HCT116 (cell line): ENCODE measurements at places on chromosomes 13 and 19. TPM values are rescaled to one million over a fixed set of nuclear protein-coding genes. Genes with fewer than 3 reads are reported as not detected.
A peak's percentile ranks its signal among the peaks of the same experiment; 100 is the strongest.

COL4A1 gene
- total RNA-seq: 0.57 TPM

ATCAY gene
- total RNA-seq: not detected

MCEMP1 gene
- total RNA-seq: not detected

OR1M1 gene
- not detected for total RNA-seq

ZNF556 gene
- not detected for total RNA-seq

TRPC4 gene
- not detected for total RNA-seq

TFDP1 gene
- 169 TPM for total RNA-seq

CRB3 gene
- total RNA-seq: 40.5 TPM

DNA sequence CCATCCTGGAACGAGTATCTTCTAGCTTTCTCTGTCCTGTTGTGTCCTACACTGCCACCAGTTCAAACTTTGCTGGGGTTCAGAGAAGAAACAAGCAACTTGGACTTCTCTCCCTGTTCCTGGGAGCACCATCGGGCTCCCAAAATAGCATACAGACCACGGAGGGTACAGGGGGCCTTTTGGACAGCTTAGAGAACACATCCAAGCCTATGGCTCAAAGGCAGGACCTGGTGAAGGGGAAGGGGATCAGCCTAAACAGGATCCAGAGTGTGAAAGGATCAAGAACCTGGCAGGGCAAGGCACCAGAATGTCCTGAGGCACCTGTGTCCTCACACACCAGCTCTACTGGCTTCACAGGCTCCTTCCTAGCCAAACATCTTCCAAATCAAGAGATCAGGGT, 1336.5 kb downstream of the UQCRFS1 start:
- H3K4me3 ChIP-seq: no peak overlapping the region
- no peak overlapping the region for H3K27ac ChIP-seq
- DNase-seq: no peak
- no peaks in the 10 kb centered on the region for H3K27me3 ChIP-seq
- H3K36me3 ChIP-seq: no peaks in the 10 kb centered on the region

DNA sequence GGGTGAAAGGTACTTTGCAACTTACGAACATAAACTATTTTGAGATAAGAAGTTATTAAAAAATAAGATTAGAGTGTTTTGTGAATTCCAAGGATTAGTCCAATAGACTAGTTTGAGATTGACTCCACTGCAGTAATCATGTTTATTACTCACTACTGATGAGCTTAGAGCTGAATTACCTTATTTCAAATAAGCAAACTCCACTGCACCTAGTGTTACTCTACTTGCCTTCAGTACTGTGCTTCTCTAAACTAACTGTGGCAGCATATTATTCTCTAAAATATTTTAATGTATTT, 111.7 kb downstream of the MIPEP start:
- no peaks in the 10 kb centered on the region for H3K27me3 ChIP-seq
- no peaks in the 10 kb centered on the region for H3K36me3 ChIP-seq
- H3K4me3 ChIP-seq: no peak overlapping the region
- no peak for DNase-seq
- H3K4me1 ChIP-seq: no peaks in the 10 kb centered on the region

- no peaks in the 10 kb centered on the region for H3K36me3 ChIP-seq
- H3K27me3 ChIP-seq: no peaks in the 10 kb centered on the region
- DNase-seq: no peak
- no peak overlapping the region for H3K4me3 ChIP-seq
- peaks cover 22% of the 10 kb centered on the region for H3K4me1 ChIP-seq
These were observed 3.1 kb downstream of the SPACA4 start for GRCh38 chr19:48609571-48610108.

- no peak overlapping the region for H3K4me3 ChIP-seq
- H3K4me1 ChIP-seq: no peaks in the 10 kb centered on the region
- DNase-seq: no peak
- H3K36me3 ChIP-seq: no peaks in the 10 kb centered on the region
- H3K27me3 ChIP-seq: no peaks in the 10 kb centered on the region; the same call in 1 of the 2 replicates
These were observed 195.7 kb upstream of the UBL3 start for GRCh38 chr13:30045916-30046704.

GRCh38 chr19:7731218-7731595, 703 bp downstream of the CLEC4G start:
- H3K27me3 ChIP-seq: peaks cover 19% of the 10 kb centered on the region
- no peak overlapping the region for H3K4me3 ChIP-seq
- DNase-seq: no peak
- H3K36me3 ChIP-seq: no peaks in the 10 kb centered on the region
- H3K4me1 ChIP-seq: no peaks in the 10 kb centered on the region

DNA sequence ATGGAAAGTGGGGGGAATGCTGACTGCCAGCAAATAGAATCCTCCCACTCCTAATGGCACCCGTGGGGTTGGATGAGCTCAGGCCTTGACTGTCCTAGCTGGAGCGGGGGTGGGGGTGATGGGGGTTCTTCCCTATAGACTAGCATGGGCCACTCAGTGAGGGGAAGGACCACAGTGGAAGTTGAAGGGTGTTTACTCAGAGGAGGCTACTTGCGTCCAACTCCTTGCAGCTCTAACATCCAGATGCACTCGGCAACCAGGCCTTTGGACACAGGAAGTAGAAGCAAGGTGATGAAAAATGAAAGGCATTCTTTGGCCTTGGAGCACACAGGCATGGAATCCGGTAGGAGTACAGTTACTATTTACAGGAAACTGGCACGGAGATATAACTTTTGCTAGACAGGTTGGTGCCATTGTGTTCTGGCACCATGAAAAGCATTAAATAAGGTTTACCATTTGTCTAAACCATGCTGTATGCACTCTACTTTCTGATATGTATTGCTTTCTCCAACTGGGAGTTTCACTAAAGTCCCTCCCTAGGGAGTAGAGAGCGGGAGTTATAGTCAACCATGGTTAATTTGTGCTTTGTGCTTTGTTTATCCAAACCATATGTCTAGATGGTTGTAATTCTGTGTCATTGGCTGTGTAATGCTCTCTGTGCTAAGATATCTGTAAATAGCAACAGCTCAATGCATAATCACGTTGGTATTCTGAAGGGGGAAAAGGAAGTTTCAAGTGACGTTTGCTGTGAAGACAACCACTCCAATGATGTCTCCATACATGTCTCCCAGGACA, 125.3 kb downstream of the TSHZ3 start:
- no peak overlapping the region for H3K4me3 ChIP-seq
- DNase-seq: no peak
- no peaks in the 10 kb centered on the region for H3K27me3 ChIP-seq
- H3K36me3 ChIP-seq: no peaks in the 10 kb centered on the region
- H3K4me1 ChIP-seq: no peaks in the 10 kb centered on the region

- no peaks in the 10 kb centered on the region for H3K27me3 ChIP-seq
- H3K27ac ChIP-seq: no peak overlapping the region
- H3K36me3 ChIP-seq: no peaks in the 10 kb centered on the region
- H3K4me1 ChIP-seq: no peaks in the 10 kb centered on the region
These were observed 476.2 kb downstream of the KLF12 start for GRCh38 chr13:73657821-73658540.

- no peaks in the 10 kb centered on the region for H3K36me3 ChIP-seq
- H3K4me3 ChIP-seq: peak overlapping the region; percentile 54
- no peaks in the 10 kb centered on the region for H3K27me3 ChIP-seq
- peak overlapping the region; percentile 15 for H3K27ac ChIP-seq
These were observed 10.1 kb upstream of the TPRX2 start for GRCh38 chr19:47848823-47849473.

GRCh38 chr13:55160867-55161266, 1979.9 kb upstream of the PRR20A start:
- no peaks in the 10 kb centered on the region for H3K36me3 ChIP-seq
- DNase-seq: no peak
- H3K27ac ChIP-seq: no peak overlapping the region

GRCh38 chr19:52453324-52454094, at the start of gene ZNF578:
ZNF578 (plus strand) TSS chr19:52453553; CDS start chr19:52501846, 48,293 bp downstream.
- H3K36me3 ChIP-seq: no peaks in the 10 kb centered on the region
- H3K4me1 ChIP-seq: no peaks in the 10 kb centered on the region
- H3K4me3 ChIP-seq: no peak within 1 kb of the TSS
- H3K27ac ChIP-seq: no peak within 1 kb of the TSS

GRCh38 chr19:39709026-39709872, 5.0 kb downstream of the LGALS14 start:
- peaks cover 66% of the 10 kb centered on the region for H3K27me3 ChIP-seq
- no peak for DNase-seq
- no peak overlapping the region for H3K27ac ChIP-seq
- H3K36me3 ChIP-seq: no peaks in the 10 kb centered on the region
- H3K4me1 ChIP-seq: no peaks in the 10 kb centered on the region
- no peak overlapping the region for H3K4me3 ChIP-seq

DNA sequence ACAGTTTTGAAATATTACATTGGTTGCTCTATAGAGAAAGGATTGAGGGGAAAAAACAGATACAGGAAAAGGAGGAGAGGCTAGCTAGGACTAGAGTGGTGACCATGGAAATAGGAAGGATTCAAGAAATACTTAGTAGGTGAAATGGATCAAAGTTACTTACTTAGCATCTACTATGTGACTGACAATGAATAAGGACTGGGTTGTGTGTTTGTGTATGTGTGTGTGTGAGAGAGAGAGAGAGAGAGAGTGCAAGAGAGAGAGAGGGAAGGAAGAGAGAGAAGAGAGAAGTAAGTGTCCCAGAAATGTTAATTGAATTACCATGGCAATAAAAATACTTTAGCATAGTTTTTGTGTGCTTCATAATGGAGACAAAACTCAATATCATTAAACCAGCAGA, 7.9 kb downstream of the GPC6 start:
- no peaks in the 10 kb centered on the region for H3K27me3 ChIP-seq
